BJ (cell line): ENCODE measurements at places on chromosomes 1 and 21. TPM values are rescaled to one million over a fixed set of nuclear protein-coding genes. Genes with fewer than 3 reads are reported as not detected.

SLC2A1 gene
- 100 and 193 TPM in 2 replicates for polyA plus RNA-seq

CDK18 gene
- 0.45 and 0.83 TPM in 2 replicates for polyA plus RNA-seq

FAAP20 gene
- polyA plus RNA-seq = 11.9 and 18.7 TPM in 2 replicates

DNA sequence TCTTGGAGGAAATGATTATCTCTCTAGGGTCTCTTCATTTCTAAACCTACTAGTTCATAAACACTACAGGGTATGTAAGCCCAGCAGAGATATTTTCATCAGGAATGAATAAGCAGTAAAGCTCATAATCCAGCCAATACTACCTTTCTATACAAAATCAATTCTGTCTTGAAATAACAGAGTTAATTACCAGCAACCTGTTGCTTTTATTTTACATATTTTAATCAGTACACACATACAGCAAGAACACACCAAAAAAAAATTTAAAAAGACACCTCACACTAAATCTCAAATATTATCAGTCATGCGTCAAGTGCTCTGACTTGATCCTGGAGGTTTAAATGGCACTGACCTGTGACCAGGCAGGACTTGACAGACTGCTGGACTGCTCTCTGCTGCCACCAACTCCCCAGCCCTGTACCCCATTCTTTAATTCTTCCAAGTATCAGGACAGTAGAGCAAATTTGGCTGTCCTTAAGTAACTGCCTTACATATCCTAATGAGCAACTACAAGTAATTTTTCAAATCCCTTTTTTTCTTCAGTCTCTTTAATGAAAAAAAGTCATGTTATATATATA is 98.5 kb downstream of the CDC42BPA start:
- DNase-seq = no peak

DNA sequence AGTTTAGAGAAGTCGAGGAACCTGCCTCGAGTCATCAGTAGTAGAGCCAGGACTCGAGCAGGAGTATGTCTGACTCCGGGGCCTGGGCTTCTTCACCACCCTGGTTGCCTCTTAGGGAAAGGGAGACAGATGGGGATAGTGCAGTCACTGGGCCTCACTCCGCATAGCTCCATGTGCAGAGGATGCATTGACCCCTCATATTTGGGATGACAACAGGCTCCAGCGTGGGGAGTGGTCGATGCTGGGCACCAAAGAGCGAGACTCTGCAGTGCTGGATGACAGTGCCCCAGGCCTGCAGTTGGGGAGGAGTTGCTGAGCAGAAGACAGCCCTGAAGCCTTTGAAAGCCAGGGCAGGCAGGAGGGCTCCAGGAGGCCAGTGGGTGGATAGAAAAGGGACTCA is 20.8 kb upstream of the TENT5C start:
- no peak for DNase-seq

DNA sequence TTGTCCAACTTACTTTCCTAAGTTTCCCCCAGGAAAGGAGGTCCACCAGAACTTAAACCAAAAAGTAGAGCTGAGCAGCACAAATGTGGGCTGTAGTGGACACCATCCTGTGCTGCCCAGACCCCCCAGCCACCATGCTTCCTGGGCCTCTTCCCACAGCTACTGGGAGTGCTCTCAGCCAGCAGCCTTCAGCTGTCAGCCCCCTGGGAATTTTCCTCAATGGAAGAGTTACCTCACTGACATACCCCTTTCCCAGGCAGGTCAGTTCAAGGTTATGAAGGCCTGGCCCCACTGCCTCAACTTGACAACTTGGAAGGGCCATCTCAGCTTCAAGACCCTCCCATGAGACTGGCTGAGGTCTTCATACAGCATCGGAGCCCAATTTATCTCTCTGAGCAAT is 47.7 kb downstream of the CDCP2 start:
- DNase-seq = no peak

- DNase-seq = no peak
Observed at GRCh38 chr1:76840278-76840677, 27.0 kb upstream of the ST6GALNAC5 start.

DNA sequence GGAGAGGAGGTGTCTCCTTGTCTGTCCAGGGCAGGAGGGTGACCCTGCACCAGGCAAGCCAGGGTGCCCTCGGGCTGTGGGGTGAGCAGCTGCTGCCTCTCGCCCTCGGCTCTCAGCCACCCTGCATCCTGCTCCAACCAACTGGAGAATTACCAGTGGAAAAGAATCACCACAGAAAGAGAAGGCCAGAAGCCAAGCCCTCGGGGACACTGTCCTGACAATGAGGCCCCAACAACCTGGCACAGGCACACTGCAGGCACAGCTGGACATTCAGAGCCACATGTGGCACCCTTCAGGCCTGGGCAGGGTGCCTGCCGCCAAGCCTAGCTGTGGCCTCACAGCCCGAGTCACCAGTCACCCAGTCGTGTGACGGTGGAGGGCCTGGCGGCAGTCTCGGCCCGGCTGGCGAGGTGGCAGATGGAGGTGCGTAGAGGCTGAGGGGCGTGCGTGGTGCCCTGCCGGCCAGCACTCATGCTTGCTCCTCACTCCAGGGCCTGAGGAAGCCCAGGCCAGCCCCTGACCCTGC is 12.0 kb downstream of the MEGF6 start:
- DNase-seq = no peak

- DNase-seq = no peak
Observed at GRCh38 chr1:235670157-235670776, 20.7 kb upstream of the GNG4 start.

DNA sequence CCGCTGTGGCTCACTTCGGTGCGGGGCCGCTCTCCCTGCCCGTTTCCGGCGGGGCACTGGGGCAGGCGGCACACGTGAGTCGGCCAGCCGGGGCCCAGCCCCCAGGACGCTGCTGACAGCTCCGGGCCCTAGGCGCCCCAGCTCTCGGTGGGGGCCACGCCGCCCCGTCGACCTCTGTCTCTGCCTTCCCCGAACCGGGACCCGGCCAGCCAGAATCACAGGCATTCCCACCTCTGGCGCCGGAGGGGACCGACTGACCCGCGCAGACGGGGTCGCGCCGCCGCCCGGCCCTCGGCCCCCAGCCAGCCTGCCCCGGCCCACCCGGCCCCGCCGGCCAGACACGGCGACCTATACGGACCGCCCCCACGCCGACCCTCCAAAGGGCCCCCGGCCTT is 755 bp downstream of the SCMH1 start:
- no peak for DNase-seq

- no peak for DNase-seq
Observed at GRCh38 chr1:150407330-150407729, 43.4 kb downstream of the RPRD2 start.

DNA sequence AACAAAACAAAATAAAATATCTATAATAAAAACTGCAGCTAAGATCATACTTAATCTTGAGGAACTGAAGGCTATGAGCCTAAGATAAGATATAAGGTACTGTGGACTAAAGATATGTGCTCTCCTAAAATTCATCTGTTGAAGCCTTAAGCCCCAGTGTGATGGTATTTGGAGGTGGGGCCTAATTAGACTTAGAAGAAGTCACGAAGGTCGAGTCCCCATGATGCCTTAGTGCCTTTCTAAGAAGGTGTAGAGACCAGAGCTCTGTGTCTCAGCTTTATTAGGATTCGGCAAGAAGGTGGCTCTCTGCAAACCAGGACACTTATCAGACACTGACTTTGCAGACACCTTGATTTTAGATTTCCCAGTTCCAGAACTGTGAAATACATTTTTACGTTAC is 622.0 kb upstream of the BRINP3 start:
- no peak for DNase-seq

DNA sequence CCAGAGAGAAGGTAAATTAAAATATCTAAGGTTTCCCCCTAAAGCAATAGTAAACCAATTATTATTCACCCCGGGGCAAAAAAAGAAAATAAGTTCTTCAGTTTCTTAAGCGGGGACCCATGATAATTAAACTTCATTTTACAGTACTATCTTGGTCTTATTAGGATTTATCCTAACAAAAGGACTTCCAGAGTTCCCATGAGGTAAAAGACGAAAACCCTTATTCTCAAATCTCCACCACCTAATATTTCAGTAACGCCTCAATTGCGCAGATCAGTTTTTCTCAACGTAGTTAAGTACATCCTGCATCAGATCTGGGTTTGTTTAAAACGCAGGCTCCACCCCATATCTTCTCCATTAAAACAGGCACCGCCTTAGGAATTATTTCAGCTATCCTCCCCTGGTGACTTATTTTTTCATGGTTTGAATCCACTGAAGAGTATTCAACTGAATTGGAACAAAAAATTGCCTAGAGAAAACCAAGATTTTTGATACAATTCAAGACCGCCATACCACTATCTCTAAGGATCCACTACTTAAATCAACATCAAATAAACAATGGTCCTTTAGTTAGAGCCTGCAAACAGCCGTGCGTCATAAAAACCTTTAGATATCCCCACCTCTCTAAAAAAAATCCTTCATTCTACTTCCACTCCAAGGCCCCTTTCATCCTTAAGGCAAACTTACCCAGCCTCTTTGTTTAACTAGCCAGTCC is 1.7 kb downstream of the MCL1 start:
- DNase-seq = no peak

DNA sequence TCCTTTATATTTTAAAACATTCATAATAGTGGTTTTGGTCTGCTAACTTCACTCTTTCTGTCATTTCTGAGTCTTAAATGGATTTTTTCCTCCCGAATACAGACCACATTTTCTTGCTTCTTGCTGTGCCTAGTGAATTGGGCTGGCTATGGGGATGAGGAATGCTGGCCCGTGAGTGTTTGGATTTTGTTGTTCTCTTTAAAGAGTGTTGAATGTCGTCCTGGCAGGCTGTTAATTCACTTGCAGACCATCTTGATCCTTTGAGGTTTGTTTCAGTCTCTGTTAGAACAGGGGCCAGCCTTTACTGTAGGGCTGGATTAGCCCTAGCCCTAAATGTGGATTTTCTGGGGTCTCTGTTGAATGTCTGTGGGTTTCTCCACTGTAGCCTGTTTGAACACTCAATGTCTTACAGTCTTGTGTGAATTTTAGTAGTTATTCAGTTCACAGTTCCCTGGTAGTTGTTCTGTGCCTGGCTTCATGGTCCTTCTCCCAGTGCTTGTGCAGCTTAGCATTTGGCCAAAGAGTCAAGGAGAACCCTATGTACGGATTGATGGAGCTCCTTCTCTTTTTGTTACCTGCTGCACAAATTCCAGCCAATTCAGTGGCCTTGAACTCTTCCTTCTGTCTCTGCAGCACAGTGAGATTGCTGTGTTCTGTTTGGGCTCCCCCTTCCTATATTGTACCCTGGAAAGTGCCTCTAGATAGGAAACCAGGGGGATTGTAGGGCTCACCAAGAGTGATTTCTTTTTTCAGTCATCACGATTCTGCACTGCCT is 95.7 kb downstream of the DYRK1A start:
- no peak for DNase-seq

DNA sequence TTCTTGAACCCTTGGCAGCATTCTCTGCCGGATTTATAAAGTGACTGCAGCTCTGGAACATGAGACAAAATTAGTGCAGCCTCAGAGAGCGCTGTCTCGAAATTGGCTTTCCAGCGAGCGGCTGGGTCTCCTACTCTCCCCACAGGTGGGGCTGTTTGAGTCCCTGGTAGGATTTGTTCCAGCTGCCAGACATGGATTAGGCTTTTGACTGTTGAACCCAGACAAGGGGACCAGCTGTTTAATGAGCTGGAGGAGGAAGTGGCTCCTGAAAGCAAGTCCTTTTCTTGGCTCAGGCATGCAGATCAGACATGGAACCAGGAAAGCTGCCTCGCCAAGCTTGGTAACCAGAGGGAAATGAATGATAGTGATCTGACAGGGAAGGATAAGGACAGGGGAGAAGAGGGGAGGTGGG is 69.6 kb downstream of the UBIAD1 start:
- no peak for DNase-seq

DNA sequence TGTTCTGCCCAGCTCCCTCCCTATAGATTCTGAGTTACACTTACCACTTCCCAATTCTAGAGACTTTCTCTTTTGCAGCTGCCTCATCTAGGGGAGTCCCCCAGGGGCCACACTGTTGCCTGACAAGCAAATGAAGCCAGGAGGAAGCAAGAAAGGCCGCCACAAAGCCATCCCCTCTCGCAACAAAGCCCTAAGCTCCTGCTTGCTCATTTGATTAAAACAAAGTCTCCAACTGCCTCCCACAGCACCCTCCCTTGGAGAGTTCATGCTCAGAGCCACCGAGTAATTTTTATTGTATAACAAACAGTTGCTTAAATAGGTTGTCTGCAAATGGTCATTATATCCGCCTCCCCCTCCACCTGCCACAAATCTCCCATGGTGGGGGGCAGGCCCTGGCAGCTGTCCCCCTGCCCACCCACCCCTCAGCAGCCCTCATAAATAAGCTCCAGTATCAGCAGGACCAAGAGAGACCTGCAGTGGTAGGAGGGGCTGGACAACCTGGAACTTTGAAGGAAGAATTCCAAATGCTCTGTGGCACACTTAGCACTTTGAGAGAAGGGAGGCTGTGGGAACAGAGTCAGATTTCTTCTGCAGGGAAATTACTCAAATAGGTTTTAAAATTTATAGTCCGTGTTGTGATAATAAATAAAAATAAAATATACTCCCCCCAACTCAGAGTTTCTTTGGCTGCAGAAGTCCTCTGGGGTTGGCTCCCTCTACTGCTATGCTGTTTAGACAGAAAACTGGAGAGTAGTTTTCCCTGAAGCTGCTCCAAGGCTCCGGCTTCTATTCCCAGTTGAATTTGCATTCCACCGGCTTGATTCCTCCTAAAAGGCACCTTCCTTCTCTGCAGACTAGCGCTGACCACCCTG is 237.5 kb downstream of the TTLL7 start:
- no peak for DNase-seq

DNA sequence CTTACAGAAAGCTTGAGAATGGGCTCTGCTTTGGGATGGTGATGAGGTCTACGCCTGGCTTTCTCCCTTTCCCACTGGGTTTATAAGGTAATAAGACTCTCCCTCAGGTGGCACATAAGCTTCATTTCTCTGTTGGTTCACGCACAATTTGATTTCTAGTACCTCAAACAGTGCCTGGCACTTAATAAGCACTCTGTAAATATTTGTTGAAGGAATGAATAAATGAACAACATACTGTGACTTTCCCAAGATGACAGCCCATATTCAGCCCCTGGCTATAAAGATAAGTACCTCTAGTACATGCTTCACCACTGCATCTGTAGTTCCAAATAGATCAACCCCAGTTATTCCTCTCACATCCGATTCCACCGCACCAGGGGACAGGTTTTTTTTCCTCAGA is 17.8 kb downstream of the COPA start:
- DNase-seq = no peak

DNA sequence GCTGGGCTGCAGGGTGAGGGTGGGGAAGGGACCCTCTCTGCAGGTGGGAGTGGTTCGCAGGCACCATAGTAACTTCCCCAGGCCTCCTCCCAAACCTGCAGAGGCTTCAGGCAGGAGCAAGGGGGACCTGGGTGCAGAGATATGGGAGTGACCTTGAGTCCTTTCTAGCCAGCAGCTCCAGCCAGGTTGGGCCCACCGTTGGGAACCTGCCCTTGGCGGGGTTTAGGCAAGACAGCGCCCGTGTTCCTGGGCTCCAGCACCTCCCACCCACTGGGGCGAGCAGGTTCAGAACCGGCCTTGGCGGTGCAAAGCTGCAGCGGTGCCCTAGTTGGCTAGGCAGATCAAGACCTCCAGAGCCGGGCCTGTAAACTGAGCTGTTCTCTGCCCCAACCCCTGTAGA is 2.2 kb upstream of the PRDM16 start:
- DNase-seq = no peak

- peak; percentile 57 for DNase-seq
Observed at GRCh38 chr1:59128239-59128736, 168.6 kb upstream of the FGGY start.

- no peak for DNase-seq
Observed at GRCh38 chr21:36605426-36605825, 93.5 kb upstream of the SIM2 start.
